ENCODE measurements at places on chromosomes 11 and 22.

GRCh38 chr22:30340911-30341685 is 14.4 kb upstream of the TBC1D10A start:
- DNase-seq: no peak

GRCh38 chr11:119115484-119116234 is 5.7 kb upstream of the HINFP start:
- DNase-seq: no peak

DNA sequence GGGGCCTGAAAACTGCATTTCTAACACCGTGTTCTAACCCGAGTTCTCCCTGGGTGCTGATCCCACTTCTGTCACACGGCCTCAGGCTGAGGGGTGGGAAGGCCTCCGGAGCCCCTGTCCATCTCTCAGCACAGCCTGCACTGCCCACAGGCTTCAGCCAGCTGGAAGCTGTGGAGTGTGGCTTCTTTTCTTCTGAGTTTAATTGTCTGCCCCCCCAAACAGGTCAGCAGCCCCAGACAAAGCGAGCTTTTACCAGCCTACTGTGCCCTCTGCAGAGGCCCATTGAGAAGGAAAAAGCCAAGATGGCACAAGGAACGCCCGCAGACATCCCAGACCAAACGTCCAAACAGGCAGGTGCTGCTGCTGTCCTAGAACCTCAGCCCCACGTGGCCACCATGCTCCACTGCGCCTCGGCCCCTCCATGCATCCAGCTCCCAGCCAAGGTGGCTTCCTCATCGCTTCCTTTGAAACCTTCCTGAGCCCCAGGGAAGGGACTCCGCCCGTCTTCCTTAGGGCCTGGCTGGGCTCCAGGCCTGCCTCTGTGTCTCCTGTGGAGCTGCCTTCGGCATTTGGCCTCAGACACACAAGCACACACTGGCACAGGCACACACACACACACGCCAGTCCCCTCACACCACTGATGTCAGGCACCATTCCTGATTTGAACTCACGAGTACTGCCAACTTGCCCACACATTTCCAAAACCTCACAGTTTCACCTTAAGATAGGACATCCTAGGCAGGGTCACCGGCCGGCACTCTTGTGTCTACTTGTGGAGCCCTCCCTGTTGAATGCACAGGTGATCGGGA is 1.7 kb downstream of the MOB2 start:
- no peak for DNase-seq

GRCh38 chr11:44139565-44140330 is 44.3 kb downstream of the EXT2 start:
- no peak for DNase-seq

- DNase-seq: no peak
Observed at GRCh38 chr11:97938789-97939188, 1082.0 kb upstream of the CNTN5 start.

DNA sequence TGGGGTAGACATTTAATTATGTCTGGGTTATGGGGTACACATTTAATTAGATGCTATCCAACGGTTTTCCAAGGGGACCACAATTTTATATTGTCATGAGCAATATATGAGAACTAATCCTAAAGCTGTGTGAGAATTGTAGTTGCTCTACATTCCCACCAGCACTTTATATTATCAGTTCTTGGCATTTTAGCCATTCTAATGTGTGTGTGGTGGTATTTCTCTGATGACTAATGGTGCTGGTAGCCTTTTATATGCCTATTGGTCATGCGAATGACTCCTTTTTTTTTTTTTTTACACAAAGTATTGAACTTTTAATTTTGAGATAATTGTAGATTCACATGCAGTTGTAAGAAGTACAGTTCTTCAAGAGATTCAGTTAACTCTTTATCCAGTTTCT is 26.2 kb downstream of the TMEM135 start:
- DNase-seq: no peak

- DNase-seq: no peak
Observed at GRCh38 chr11:62499944-62500649, 46.5 kb downstream of the AHNAK start.

GRCh38 chr11:60251485-60252212 is 8.7 kb upstream of the MS4A4E start:
- peak; percentile 3 for DNase-seq

- DNase-seq: no peak
Observed at GRCh38 chr22:36806835-36807234, 10.0 kb downstream of the PVALB start.

DNA sequence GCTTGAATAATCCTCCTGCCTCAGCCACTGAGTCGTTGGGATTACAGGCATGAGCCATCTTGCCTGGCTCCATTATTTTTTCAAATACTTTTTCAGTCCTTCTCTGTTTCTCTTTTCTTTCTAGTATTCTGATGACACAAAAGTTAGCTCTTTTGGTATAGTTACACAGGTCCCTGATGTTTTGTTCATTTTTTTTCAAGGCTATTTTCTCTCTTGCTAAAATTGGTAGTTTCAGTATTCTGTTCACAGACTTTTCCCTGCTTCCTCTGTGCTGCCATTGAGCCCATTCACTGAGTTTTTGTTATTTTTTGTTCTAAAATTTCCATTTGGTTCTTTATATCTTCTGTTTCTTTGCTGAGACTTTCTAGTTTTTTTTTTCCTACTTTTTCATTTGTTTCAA is 166.5 kb downstream of the UVRAG start:
- DNase-seq: no peak

DNA sequence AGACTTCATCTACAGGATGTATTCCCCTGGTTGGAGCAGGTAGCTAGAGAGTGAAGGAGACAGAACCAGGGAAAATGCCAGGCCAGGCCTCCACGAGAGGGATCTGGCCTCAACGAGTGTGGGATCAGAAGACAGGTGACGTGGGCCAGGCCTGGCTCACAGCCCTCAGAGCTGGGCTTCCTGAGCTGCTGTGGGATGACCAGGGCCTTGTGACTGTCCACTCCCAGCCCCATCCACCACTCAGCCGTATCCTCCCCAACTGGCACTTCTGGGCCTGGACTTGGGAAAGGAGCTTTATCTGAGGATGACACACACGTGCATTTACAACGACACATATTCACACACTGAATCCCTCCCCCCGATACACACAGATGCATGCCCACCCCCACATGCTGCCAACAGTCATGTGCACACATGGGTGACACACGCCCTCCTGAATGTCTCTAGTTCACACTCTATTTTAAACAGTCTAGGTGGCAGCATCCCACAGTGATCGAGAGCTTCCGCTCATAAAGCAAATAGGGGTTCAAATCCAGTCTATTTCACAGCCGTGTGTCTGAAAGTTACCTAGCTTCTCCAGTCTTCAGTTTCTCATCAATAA is 93.1 kb downstream of the TP53I11 start:
- no peak for DNase-seq

- no peak for DNase-seq
Observed at GRCh38 chr11:73217131-73217809, 811 bp upstream of the P2RY2 start.

- peak; percentile 36 for DNase-seq
Observed at GRCh38 chr11:7892059-7892699, 38.9 kb downstream of the OR10A6 start.

DNA sequence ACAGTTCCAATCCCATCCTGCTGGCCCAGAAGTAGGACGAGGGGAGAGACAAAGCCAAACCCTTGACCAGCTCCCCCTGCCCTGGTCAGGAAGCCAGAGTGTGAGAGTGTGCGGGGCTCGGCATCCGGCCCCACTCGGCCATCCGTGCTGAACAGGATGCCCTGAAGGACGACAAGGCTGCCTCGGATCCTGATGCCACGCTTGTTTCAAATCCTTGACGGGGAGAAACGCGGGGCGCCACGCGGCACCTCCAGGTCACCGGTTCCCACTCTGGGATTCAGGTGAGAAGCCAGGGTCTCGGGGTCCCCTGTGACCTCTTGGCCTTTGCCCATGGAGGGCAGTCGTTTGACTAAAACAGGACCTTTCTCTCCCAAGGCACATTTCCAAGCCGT is 167.8 kb downstream of the BRD1 start:
- DNase-seq: no peak

DNA sequence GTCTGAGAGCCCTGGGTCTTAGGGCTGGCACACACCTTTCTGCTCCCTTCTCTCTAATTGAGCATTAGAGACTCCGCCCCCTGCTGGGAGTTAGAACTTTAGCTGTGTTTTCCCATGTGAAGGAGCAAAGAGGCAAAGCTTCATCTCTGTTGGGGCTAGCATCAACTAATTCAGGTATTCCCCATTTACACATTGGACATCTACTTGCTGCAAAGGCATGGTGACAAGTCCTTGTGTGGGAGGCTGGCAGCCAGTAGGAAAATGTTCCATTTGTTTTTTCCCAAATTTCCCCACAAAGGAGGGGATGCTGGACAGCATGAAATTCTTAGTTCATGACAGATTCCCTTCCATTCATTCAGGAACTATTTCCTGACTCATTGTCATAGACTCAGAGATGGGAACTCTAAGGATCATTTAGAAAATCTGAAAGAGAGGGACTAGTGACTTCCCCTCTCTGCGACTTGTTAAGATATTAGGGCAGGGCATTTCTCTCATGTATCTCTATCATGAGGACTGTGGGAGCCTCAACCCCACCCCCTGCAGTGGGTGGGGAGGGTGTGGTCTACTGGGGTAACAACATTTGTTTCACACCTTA is 3.6 kb downstream of the CD44 start:
- no peak for DNase-seq

- DNase-seq: no peak
Observed at GRCh38 chr22:33921525-33922348, 1.5 kb upstream of the LARGE1 start.

GRCh38 chr11:33403344-33403743 is 146.2 kb downstream of the HIPK3 start:
- DNase-seq: no peak

DNA sequence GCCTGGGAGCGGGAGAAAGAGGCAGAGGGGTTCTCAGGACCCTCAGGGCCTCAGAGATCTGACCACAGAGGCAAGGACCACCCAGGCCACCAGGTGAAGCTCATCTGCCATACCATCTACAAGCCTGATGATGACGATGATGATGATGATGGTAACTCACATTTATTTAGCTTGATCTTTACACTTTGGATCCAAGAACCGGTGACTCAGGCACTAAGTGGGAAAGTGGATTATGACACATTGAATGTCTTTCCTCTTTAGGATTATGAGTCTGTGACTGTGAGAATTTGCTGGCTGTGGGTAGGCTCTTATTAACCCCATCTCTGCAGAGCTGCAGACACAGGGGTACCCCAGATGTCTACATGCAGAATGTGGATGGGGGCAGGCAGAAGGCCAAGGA is 110.3 kb downstream of the DSCAML1 start:
- no peak for DNase-seq

DNA sequence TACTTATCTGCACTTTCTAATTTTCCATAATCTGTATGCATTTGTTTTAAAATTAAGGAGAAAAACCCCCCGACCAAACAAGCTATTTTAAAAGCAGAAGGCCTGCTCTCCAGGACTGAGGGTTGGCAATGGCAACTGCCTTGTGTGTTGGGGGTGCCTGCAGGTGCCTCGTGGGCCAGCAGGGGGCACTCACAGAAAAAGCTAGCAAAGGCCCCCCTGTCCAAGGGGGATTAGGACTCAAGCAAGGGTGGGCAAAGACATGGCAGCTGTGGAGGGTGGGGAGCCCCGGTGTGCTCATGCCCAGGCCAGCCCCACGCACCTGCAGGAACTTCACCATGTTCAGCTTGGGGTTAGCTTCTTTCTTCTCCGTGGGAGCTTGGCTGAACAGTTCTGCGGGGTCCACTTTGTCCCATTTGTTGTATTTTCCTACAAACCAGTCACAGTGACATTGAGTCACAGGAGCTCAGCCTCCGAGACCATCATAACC is 10.3 kb downstream of the TOP3B start:
- DNase-seq: peak; percentile 32

- no peak for DNase-seq
Observed at GRCh38 chr22:43994006-43994405, 30.1 kb upstream of the PARVB start.

DNA sequence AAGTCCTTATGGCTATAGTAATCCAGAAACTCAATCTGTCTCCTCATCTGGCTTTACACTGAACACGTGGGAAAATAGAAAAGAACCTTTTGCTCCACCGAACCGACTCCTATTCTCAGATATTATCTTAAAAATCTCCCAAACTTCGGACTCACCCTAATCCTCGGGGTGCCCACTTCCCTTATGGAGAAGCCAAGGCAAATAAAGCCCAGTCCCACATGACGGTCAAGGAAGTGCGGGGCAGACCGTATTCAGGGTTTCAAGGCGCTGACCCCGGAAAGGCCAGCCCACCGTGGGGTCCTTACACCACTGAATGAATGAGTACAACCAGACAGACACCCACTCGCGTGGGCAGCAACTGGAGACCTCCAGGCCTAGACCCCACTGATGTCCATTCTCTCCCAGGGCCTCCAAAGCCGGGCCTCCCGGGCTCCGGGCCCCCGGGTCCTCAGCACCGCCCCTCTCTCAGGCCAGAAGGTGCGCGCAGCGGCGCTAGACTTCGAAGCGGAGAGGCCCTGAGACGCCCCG is 489 bp downstream of the NUP98 start:
- peak; percentile 34 for DNase-seq

DNA sequence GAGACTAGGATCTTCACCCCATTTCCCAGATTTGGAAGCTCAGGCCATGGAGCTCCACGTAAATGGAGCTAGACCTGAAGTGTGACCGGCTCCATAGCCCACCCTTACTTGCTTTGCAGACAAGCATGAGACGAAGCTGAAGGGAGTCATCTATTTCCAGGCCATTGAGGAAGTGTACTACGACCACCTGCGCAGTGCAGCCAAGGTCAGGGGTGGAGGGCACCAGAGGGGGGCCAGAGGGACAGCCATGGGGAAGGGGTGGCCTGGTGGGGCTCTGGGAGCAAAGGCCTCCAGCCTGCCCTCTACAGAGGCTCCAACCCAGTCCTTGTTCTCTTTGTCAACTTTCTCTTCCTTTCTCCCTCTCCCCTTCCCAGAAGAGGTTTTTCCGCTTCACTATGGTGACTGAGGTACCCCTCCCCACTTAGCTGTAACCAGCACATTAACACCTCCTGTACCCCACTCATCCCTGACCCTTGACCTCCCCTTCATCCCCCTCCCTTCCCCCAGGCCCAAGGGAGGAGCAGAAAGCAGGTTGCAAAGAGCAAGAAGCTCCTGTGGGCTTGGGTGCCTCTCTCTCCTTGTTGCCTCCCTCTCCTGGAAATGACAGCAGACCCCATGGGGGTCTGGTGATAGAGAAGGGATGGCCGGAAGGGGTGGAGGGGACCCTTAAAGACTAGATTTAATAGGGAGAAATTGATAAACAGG is 23.8 kb downstream of the TREH start:
- no peak for DNase-seq

DNA sequence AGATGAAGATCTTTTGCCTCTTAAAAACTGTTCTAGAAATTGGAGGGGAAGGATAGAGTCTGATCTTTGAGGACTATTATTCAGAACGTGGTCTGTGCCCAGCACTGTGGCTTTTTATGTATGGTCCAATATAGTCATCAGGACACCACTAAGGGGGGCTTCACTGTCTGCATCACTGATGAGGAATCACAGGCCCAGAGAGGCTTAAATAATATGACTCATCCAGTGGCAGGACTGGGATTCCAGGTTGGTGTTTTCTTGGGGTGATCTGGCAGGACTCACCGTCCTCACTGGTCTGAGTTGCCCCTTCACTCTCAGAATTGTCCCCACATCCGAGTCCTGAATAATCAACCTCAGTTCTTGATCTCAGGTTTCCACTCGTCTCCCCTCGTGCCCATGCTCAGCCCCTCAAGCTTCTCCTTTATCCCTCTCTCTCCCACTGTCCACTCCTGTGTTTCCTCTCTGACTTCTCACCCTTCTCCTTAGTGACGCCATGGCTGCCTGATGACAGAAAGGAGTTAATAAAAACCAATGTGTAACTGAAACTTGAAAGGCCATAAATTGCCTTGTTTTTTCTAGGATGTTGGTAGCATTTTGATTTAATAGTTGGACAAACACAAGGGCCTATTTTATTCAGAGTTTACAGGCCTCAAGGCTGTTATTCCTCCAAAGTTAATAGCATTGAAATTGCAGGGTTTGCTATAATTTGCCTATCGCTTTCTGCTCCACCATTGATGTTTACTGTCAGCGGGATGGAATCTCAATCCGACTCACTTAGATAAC is 95.7 kb upstream of the NNMT start:
- DNase-seq: no peak

Measured in HTR-8/SVneo (cell line).